ENCODE measurements at places on chromosomes 7 and 10.

GRCh38 chr10:5601826-5602495 is 64.4 kb downstream of the ASB13 start:
- no peak for DNase-seq

GRCh38 chr10:125219776-125220175 is 59.4 kb upstream of the CTBP2 start:
- no peak for DNase-seq

DNA sequence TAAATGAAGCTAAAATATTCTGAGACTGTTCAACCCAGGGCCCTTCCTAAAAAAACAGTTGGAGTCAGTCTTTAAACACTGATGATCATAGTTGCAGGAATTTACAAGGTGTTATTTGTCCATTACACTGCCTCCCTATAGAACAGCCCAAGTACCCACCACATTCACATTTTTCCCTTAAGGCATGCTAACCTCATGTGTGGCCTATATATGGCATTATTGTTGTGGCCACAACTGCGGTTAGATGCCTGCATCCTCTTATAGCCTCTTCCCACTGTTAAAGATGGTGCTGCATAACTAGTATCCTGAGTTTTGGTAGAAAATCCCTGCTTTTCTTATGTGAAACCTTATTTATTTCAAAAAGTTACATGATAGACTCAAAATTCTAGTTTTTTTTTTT is 287.9 kb upstream of the SEMA3A start:
- no peak for DNase-seq

- no peak for DNase-seq
Observed at GRCh38 chr7:138885383-138886147, 87.6 kb upstream of the ATP6V0A4 start.

DNA sequence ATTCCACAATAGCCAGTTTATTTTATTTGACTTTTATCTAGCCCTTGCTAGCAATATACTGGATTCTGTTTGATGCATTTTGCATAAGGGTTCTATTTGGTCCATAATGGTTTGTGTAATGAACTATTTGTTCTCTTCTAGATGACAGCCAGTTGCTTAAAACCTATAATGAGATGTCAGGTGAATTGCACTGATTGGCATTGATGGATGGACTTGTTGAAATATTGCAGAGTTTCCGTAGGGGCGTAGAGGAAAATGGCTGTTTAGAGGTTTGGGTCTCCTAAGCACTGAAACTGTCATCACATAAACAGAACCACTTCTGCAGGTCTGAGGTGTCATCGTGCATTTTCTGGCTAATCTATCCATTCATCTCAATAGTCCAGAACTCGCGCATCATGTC is 124.9 kb upstream of the HDAC9 start:
- no peak for DNase-seq
